Stimulated activated CD4-positive, alpha-beta T cell treated with anti-CD3 and anti-CD28 coated beads, Interleukin-15, amount 100 ng/mL, for 1 hour (primary cell): ENCODE measurements at places on chromosomes 1 and 21.

GRCh38 chr1:164971391-164971790 lies 385.1 kb downstream of the LMX1A start:
- DNase-seq, result no peak

DNA sequence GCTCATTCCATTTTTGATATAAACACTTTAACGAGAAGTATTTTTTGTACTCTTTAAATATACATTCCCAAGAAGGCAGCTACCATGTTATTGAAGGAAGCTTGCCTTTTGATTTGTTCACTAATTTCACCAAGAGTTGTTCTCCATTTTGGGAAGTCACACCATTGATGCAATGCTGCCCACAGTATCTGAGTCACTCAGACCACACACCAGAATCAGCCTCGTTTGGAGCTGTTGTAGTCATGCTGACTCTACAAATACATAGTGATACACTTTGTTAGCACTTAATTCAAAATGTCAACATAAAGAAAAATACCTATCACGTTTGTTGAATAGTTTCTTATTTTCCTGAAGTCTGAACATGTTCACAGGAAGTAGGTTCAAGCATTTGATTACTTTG lies 78.7 kb downstream of the PAPPA2 start:
- no peak for DNase-seq

GRCh38 chr1:27350663-27351540 lies 9.1 kb downstream of the SYTL1 start:
- no peak for DNase-seq

GRCh38 chr1:213979751-213980586 lies 7.8 kb upstream of the PROX1 start:
- DNase-seq, result no peak

DNA sequence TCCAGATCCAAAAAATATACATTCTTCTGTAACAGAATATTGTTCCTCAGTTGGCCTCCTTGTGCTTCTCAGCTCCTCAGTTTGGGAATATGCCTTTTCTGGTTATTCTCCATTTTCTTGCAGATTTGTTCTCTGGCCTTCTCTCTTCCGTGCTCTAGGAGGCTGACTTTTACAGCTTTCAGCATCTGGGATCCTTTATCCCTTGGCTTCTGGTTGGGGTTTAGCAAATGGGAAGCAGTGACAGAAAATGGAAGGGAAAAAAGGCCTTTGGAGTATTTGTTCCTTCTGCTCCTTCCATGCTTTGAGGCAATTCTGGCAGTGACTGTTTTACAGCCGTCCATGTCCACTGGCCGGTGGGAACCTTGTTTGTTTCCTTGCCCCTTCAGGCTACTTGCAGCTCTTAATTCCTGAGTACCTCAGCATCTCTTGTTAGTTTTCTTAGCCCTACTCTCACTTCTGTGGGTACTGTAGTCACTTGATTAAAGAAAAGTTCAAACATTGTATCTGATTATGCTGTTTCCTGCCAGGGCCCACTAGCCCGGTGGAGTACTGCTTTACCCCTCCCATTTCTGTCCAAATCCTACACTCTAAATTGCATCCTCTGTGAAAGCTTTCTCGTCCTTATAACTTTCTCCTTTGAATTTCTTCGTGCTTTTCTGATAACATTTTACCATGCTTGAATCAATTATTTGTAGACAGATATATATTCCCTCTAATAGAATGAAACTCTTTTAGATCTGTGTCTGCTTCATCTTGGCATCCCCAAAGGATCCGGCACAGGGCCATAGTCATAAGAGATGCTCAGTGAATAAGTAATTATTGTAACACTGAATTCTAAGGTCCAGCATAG lies 118.2 kb downstream of the OSBPL9 start:
- no peak for DNase-seq

DNA sequence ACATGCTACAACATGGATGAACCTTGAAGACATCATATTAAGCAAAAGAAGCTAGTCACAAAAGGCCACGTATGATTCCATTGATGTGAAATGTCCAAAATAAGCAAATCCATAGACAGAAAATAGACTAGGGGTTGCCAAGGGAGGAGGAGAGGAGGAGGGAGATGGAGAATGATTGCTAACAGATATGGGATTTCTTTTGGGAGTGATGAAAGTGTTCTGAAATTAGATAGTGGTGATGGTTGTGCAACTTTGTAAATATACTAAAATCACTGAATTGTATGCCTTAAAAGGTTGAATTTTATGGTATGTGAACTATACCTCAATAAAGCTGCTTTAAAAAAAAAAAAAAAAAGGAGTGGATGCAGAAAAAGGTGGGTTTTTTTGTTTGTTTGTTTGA lies 7.6 kb downstream of the CLSTN1 start:
- DNase-seq, result no peak

- no peak for DNase-seq
Measured at GRCh38 chr21:33125680-33126375, 55.9 kb downstream of the OLIG1 start.

DNA sequence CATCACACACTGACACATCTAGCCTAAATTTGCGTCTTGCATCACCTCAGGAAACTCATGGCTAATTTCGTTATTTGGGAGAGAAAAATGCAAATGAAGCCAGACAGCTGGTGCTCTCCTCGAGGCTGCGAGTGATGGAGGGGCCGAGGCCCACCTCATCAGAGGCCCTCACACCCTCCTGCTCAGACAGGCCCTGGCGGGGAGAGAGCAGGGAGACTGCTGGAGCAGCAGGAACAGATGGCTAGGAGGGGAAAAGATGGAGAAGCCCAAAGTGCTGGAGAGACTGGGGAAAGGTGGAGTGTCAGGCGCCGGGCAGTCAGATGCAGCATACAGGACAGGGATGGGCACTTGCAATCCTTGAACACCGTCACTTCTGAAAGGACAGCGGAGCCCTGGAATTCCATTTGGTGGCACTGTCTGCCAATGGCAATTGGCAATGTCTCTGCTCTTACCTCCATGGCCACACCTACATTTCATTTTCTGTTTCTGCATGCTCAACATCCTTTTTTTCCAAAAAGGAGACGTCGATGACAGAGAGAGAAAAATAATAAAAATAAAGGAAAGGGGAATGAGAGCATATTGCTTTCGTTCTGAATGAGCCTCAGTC lies 286.2 kb downstream of the SPATA17 start:
- DNase-seq, result no peak

- DNase-seq, result no peak
Measured at GRCh38 chr1:53526451-53527101, 67.4 kb downstream of the DMRTB1 start.

- DNase-seq, result no peak
Measured at GRCh38 chr21:28240586-28240985, 752.1 kb downstream of the LTN1 start.

- no peak for DNase-seq
Measured at GRCh38 chr1:199821029-199821779, 206.3 kb upstream of the NR5A2 start.

- DNase-seq, result no peak
Measured at GRCh38 chr1:223276029-223276428, 87.9 kb downstream of the SUSD4 start.

GRCh38 chr1:5688081-5689077 lies 303.8 kb downstream of the NPHP4 start:
- DNase-seq, result no peak

- DNase-seq, result no peak
Measured at GRCh38 chr1:56973923-56974742, 8.3 kb upstream of the C8B start.

- no peak for DNase-seq
Measured at GRCh38 chr21:25722631-25723030, 12.1 kb downstream of the ATP5PF start.

DNA sequence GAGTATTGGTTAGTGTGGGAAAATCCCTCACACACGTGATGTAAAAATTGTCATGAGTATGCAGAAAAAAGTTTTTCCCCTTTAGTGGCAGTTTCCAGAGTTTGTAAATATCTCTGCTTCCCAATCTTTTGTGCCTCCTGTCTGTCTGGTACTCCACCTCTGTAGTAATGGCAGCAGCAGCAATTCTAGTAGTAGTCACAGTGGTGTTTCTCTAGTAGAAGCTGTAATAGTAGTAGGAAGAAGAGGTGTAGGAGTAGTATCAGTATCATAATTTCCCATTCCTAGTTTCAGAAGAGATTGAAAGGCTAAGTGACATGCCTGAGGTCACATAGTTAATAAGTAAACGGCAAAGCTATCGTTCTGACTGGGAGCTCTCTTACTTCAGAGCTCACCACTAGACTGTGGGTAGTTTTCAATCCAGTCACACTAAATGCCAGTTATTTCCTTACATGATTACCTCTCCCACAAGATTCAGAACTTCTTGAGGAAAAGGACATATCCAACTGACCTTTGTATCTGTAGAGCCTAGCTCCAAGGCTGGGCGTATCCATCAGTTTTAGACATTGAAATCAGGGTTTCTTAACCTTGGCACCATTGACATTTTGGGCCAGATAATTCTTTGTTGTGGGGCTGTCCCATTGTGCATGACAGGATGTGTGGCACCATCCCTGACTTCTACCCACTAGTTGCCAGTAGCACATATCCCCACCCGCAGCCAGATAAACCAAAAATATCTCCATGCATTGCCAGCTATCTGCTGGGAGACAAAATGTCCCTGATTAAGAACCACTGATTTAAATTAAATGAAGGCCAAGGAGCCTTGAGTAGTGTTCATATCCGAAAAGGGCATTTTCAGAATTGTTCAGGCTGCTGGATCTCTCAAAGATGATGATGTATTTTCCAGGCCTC lies 135.9 kb downstream of the FGGY start:
- DNase-seq, result no peak

- DNase-seq, result no peak
Measured at GRCh38 chr21:35378881-35379280, 329.8 kb upstream of the RUNX1 start.

DNA sequence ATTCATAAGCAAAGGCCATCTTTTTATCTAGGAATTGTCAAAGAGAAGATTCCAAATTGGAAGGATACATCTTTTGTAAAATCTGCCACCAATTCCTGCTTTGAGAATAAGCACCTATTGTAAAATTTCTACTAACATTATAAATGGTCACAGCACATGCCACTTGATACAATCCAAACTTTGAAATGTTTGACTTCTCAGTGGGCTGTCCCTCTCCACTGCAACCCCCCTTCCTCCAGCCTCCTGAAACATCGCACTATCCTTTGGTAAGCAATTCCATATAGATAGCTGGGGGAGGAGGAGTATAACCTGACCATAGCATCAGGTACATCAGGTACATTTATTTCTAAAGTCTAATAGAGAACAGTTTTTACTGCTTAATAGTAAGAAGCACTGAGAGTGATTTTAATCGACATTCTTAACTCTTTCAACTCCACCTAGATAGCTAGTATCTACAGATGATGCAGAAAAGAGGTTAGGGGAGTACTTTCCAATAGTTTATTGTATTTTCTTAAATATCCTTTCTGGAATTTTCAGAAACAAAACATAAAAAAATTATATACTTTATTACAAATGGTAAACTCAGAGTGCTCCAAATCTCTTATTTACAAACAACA lies 2.9 kb downstream of the JUN start:
- DNase-seq, result no peak

GRCh38 chr21:34606621-34607020 lies 8.3 kb downstream of the RCAN1 start:
- DNase-seq, result no peak

DNA sequence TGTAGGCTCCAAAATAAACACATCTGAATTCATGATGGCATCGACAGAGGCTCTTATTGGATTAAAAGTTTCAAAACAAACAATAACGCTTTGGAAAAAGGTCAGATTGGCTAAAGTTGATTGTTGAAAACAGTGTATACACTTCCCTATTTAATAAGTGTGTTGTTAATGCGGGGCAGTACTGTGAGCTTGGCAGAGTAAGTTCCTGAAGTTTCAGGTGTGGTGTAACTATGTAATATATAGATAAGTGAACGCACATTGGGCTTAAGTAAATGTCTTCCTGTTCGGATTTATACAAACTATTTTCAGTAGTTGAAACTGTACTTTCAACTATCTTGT lies 810 bp downstream of the ZBTB37 start:
- DNase-seq, result no peak

DNA sequence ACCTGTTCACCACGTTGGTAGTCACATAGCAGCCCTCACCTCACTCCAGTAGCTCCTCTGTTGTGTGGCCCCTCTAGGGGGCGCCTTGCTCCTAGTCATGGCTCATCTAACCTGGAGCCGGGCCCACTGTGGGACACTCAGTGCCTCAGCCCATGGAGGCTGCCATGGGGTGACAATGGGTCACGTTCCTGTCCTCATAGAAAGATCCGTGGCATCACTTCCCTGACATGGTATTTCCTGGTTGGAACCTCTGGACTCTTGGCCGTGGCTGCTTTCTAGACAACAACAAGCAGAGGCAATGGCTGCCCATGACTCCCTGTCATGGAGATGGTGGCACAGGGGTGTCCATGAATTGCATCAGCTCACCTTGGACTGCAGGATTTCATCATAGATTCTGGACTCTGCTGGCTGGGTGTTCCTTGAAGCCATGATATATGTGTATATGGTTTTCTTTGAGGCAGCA lies 27.5 kb upstream of the SLAMF6 start:
- DNase-seq, result peak; percentile 24

- no peak for DNase-seq
Measured at GRCh38 chr1:192588546-192588945, 13.0 kb downstream of the RGS1 start.

DNA sequence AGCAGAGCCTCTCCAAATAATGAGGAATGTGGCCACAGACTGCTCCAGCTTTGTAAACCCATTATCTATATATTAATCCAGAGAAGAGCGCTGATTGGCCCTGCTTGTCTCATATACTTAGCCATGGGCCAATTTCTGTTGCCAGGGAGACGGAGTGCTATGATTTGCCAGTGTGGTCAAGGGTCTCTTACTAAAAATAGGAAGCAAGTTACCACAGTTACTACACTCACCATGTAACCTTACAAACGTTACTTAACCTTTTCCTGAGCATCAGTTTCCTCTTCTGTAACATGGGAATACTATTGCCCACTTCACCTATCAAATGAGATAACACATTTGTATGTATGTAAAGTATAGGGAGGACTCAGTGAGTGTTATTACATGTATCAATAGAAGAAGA lies 7.7 kb upstream of the S100A2 start:
- DNase-seq, result no peak

- no peak for DNase-seq
Measured at GRCh38 chr1:43144237-43144636, 27.9 kb downstream of the EBNA1BP2 start.

GRCh38 chr21:41141031-41141457 lies 26.9 kb upstream of the BACE2 start:
- DNase-seq, result no peak

DNA sequence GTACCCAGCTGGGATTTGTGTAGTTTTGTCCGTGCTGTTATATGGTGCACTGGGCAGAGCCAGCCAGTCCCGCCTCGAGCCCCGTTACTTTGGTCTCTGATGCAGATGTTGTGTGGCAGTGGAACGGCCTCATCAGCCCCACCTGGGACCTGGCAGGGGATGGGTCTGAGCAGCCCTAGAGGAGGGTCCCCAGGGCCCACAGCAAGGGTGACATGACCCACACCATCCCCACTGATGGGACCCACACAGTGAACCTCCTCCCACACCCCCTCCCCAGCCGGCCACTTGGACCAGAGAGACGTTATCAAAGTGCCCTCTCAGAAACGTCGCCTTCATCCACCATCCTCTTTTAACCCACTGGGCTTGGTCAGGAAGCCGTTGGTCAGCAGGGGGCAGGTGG lies 42.0 kb upstream of the PCBP3 start:
- DNase-seq, result no peak
